ENCODE measurements at places on chromosomes 16 and 17. TPM values are rescaled to one million over a fixed set of nuclear protein-coding genes. Genes with fewer than 3 reads are reported as not detected.

The RARA gene
- polyA plus RNA-seq, result 35.5 TPM

The PDIA2 gene
- polyA plus RNA-seq, result 0.49 TPM

GRCh38 chr17:21029036-21029435, 13.8 kb downstream of the USP22 start:
- no peak for DNase-seq

DNA sequence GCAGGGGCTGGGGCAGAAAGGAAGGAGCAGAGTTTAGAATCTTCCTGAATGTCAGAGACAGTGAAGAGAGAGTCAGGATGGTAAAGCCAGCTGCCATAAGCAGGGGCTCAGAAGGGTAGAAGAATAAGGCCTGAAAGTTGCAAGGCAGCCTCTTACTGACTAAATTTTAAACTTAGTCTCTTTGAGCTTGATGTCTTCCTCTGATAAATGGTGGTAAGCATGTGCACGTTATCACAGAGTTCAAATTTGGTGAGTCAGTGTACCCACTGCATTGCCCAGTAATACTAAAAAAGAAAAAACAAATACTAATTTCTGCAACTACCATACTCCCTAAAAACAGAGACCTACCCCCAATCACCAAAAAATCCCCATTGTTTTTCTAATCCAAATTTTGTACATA, 45.2 kb downstream of the SIAH1 start:
- no peak for DNase-seq

DNA sequence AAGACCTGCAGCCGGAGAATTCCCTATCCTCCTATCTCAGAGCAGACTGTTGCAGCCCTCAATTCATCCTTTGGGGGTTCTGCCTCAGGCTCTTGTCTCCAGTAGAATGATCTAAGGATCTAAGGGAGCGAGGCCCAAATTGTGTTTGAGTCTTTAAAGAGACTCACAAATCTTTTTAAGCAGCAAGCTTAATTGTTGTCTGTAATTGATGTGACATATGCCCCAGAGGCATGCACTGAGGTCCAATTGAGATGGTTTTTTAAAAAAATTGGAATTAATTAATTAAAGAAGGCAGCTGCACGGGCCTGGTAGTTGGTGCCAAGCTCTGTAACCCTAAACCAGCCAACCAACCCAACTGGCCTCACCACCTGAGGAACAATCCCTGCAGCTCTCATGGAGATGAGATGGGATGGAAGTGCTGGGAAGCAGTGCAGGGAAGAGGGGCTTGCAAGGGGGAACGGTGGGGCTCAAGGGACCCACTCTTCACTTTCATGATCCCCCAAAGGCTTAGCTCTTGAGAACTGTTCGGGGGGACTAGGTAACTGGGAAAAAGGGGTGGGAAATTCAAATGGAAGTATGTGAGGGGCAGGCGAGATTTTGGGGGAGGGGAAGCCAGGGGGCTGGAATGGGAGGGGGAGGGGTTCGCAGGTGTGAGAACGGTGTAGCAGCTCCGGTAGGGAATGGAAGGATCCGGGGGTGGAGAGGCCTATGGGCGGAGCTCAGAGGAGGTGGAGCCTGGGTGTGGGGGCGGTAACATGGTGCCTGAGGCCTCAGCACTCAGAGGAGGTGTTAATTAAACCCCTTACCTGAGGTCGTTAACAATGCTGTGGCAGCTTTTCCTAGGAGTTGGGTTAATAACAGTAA, 9.2 kb upstream of the ZNF652 start:
- no peak for DNase-seq

DNA sequence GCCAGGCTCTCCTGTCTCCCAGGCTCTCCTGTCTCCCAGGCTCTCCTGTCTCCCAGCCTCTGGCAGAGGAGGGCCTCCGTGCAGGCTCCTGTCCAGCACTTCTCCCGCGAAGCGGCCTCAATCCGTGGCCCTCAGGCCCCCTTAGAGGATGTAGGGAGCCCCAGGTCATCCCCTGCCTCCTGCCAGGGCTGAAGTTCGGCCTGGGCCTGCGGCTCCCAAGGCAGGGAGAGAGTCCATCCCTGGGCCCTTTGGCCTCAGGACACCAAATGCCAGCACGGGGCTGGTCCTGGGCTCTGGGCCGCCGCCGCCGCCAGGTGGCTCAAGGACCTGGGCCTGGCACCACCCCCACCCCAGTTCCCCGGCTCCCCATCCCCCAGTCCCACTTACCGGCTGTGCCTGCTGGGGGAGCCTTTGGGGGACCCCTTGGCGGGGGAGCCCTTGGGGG, 370 bp downstream of the EVPL start:
- no peak for DNase-seq

- no peak for DNase-seq
Measured at GRCh38 chr17:68568581-68568980, 32.6 kb downstream of the FAM20A start.

DNA sequence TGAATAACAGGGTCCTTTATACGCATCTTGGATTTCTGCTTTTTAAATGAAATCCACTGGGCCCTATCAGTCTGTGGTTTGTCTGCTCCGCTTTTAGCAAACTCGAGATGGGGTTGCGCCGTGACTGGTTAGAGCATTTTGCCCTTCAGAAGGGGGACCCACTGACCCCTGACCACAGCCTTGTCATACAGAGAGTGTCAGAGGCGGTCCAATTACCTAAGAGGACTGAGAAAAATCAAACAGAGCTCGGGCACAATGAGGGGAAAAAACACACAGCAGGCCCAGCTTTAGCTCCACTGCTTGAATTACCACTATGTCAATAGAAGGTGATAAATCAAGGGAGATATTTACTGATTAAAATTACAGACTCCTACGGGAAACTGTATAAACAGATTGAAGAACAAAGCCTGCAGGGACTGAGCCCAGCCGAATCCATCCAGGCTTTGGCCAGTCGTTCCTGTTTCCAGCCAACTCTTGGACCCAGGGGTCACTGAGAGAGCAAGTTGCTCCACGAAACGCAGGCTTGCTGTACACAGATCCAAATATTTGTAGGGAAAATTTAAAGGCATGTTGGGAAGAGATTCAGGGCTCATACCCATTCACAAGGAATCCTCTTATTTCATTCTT, 131.9 kb upstream of the ZFHX3 start:
- no peak for DNase-seq

DNA sequence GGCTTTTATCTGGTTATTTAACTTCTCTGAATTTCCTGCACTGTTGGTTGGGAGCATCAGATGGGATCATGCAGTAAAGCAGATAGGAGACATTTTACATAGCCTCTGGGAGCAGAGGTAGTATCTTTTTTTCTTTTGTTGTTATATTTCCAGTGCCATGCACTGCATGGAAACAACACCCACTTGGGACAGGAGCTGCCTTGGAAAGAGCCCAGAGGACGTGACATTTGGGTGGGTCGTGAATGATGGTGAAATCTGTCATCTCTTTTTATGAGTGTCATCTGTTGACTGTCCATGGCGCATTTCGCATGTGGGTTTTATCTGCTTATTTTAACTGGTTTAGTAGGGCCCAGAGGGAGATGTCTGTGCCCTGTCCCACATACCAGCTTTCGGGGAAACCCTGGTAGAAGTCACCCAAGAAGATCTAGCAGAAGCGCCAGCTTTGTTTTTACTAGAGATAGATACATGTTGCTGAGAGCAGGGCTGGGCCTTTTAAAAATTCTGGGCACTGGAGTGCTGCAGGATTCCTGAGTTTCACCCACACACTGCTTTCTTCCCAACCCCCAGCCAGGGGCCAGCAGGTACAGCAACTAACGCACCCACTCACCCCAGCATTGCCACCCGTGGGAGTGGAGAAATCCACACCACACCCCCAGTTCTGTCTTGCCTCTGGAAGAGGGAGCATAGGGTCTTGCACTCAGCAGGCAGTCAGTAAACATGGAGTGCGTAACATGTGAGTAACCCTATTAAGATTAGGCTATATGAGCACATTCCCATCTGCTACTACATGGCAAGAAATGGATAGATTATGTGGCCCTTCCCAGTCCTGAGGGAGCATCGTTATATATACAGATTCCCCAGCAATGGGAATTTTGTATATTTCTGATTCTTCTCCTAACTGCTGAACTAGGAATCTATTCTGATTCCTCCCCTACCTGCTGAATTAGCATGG, 8.4 kb upstream of the TERF2 start:
- no peak for DNase-seq

- no peak for DNase-seq
Measured at GRCh38 chr17:51995797-51996403, 162.6 kb downstream of the CA10 start.

GRCh38 chr17:1298606-1299005, 19.1 kb downstream of the TRARG1 start:
- no peak for DNase-seq

DNA sequence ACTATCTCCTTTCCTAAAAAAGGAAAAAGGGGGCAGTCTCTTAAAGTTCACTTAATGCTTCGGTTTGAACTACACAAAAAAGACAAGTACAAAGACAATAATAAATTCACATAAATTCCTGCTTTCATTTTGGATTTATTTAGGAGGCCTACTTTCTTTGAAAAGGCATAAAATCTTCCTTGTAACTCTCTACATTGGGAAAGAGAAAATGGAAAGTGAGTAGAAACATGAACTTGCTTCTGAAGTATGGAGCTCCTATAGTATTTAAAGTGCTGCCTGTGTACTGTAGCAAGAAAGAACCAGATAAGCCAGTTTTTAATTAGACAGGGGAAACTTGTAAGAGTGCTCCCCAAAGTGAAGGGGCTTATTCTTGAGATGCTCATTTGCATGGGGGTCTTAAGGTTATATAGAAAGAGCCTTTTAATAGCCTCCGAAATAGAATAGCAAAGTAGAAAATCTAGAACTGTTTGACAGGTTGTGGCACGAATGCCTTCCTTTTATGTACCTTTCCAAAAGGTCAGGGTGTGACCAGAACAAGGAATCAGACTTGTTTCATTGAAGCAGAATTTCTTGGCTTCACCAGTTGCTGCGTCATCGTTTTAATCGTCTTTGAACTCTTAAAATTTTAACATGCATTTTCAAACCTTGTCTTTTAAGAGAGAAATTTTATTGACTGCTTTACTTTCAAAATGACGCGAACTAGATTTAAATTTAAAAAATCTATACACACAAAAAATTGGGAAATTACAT, 12.9 kb downstream of the GAN start:
- no peak for DNase-seq

DNA sequence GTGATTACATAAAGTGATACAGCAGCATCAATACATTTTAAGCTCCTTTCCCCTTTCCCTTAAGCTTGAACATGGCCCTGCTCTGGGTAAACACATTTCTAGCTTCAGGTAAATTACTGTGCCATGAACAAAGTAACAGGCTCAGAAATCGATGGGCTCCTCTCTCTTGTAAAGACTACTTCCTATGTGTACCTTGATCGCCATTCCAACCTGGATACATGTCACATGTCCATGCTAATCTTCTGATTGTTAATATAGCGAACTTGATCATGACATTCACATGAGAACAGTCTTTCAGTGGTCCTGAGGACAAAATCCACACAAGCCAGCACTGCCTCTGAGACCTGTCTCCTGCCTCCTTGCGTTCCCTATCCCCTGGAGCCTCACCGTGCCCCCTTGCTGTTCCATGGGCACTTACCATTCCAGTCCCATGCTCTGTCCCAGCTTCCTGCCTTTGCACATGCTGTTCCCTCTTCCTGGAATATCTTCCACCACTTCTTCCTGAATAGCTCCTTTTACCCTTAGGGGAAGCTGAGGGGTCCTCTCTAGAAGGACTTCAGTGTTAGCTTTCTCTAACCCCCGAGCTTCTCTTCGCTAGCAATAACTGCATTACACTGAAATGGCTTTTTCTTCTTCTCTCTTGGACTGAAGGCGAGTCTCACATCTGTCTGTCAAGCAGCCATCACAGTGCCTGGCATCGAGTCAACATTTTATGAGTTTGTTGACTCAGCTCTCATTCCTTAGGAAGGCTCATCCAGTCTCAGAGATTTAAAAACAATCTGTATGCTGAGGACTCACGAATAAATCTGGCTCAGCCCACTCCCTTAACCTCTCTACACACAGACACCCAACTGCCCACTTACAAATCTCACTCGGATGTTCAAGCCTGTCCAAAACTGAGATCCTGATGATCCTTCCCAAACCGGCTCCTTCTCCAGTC, 93.3 kb downstream of the ASIC2 start:
- no peak for DNase-seq

DNA sequence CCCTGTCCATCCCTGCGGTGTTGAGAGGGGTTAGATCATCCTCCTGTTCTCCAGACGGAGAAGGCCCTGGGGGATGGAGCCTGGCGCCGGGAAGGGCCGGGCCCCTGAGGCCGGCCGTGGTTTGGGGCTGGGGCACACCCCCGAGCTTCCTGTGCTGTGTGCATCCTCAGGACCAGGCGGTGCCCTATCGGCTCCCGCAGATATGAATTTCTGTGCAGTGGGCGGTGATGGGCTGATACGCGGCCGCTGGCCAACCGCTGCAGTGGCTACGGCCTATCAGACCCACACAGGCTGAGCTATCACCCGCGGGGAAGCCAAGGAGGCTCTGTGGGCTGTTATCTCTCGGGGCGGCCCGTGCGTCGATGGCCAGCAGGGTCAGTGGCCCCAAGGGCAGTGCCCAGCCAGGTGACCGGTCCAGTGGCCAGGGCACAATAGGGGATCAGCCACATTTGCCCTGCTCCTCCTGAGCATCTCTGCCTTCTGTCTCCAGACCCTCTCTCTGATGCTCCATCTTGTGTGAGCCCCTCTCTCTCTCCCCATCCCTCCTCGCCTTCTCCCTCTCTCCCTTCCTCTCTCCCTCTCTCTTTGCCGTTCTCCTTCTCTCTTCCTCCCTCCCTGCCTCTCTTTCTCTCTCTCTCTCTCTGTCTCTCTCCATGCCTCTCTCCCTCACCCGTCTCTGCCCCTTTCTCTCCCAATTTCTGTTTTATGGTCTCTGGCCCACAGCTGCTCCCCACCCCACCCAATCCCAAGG, 38.7 kb downstream of the ZFPM1 start:
- no peak for DNase-seq

GRCh38 chr16:55912022-55912421, 36.8 kb upstream of the CES5A start:
- DNase-seq, result no peak

- no peak for DNase-seq
Measured at GRCh38 chr16:66924527-66925321, 611 bp downstream of the RRAD start.

All from right renal cortex interstitium (tissue), 3 donors.